ENCODE measurements at places on chromosomes 12 and 14.

DNA sequence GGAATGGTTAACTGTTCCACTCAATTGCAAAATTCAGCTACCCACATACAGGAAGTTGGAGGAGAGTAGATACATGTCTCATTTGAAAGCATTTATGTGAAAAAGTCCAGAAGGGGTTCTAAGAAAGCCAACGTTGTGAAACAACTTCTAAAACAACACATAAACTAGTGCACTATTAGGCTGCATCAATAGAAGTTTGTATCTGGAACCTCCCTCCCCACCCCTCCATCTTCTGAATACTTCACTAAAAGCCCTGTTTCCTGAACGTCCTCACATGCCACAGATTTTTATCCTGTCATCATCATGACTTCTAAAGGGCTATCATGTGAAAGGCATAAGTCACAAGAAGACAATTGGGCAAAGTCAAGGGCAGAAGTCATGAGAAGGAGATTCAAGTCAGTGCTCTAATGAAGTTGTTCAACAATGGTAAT, 5.5 kb downstream of the KRT79 start:
- DNase-seq, result no peak

DNA sequence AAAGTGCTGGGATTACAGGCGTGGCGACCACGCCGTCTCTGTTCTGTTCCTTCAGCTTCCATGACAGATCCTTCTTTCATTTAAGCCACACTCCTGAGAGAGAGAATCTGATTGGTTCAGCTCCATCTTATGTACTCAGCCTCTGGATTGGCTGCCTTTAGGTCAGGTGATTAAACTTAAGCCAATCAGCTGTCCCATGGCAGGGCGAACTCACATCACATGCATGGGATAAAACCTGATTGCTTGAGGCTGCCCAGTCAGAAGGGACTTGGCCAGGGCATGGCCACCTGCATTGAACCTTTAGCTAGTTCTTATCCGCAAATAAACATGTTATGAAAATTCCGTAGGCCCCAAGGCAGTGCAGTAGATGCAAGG, 274.2 kb downstream of the SUDS3 start:
- no peak for DNase-seq

GRCh38 chr12:84362552-84362897, 550.1 kb downstream of the SLC6A15 start:
- DNase-seq, result no peak

DNA sequence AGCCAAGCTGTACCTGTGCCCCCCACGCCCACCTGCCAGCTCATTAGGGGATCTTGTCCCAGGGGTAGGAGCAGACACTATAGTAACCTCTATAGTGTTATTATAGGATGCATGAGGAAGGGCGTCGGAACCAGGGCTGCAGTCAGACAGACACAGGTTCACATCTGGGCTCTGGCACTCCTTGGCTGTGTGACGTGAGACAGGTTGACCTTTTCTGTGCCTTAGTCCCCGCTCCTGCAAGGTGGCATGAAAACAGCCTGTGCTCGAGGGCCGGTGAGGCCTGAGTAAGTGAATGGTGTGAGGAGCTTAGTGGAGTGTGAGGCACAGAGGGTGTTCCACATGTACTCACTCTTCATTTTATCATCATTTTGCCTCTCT, 19.0 kb downstream of the ASB2 start:
- no peak for DNase-seq

- no peak for DNase-seq
These were observed 90.8 kb downstream of the LGMN start for GRCh38 chr14:92657457-92658142.

DNA sequence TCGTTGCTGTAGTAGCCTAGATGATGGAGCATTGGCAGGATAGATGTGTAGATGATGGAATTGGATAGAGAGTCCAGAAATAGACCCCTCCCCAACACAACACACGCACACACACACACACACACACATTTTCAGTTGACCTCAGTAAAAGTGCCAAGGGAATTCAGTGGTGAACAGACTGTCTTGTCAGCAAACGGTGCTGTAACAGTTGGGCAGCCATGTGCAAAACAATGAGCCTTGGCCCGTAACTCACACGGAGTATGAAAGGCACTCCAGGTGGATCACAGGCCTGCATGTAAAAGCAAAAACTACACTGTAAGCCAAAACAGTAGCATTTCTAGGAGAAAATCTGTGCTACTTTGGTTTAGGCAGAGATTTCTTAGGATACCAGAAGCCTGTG, 87.8 kb downstream of the DDX51 start:
- DNase-seq, result no peak

DNA sequence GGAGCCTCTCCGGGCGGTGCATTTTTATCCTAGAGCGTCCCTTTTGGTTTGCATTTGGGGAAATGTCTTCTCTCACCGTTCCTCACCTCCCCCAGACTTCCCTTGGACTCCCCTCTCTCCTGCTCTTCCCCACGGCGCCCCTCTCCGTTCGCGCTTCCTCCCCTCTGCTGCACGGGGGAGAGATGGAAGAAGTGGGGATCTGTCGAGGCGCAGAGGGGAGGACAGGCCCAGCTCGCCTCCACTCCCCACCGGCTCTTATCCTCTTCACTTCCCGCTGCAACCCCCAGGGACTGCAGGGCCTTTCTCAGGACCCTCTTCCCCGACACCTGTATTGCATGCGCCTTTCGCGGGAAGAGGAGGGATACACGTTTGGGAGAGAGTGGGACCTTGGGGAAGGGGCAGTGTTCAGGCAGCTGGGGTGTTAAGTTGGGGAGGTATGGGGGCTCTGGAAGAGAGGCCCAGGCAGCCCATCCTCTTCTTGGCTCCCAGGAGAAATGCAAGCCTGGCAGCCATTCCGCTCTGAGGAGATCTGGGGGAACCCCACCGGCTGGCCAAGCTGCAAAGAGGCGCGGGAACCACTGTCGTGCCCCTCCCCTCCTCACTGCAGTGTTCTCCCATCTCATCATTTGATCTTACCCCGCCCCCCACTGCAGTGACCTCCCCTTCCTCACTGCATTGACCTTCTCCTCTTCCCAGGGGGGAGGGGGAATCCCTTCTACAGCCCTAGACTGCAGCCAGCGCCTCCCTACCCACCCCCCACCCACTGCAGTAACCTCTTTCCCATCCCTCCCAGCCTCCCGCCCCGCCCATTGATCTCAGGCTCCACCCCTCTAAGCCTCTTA, 788 bp downstream of the ENO2 start:
- no peak for DNase-seq

DNA sequence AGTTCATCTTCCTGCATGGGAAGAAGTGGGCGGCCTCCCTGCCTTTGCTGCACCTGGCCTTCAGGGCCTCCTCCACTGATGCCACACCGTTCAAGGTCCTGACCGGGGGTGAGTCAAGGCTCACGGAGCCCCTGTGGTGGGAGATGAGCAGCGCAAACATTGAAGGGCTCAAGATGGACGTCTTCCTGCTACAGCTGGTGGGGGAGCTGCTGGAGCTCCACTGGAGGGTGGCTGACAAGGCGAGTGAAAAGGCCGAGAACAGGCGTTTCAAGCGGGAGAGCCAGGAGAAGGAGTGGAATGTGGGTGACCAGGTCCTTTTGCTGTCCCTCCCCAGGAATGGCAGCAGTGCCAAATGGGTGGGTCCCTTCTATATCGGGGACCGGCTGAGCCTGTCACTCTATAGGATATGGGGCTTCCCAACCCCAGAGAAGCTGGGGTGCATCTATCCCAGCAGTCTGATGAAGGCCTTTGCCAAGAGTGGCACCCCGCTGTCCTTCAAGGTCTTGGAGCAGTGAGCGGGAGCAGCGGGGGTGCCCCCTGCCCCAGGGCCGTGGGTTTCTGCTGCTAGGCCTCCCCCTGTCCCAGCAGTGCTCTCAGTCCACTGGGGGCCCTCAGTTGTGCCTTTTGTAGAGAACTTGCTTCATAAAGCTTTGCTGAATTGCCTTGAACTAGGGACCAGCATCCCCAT, 12.4 kb downstream of the CBLN3 start:
- DNase-seq, result no peak

DNA sequence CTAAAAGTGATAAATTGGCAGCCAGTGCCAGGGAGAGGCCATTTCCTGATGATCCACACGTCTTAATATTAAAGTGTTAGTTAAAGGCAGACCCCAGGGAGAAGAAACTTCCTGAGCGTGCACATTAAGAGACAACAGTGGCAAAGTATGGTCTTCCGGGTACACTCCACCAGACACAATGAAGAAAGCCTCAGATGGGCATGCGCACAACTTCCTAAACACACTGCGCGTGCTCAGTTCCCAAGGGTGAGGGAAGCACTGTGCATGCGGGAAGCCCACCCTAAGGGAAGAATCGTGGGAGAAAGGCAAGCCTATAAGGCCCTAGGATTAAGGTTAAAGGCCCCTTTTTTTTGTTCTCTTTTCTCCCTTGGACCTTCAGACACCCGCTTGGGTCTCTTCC, 140.7 kb upstream of the CDKN3 start:
- no peak for DNase-seq

- no peak for DNase-seq
These were observed 19.9 kb downstream of the CLEC6A start for GRCh38 chr12:8475508-8476203.

- no peak for DNase-seq
These were observed 62.0 kb downstream of the MDM2 start for GRCh38 chr12:68870011-68870410.

DNA sequence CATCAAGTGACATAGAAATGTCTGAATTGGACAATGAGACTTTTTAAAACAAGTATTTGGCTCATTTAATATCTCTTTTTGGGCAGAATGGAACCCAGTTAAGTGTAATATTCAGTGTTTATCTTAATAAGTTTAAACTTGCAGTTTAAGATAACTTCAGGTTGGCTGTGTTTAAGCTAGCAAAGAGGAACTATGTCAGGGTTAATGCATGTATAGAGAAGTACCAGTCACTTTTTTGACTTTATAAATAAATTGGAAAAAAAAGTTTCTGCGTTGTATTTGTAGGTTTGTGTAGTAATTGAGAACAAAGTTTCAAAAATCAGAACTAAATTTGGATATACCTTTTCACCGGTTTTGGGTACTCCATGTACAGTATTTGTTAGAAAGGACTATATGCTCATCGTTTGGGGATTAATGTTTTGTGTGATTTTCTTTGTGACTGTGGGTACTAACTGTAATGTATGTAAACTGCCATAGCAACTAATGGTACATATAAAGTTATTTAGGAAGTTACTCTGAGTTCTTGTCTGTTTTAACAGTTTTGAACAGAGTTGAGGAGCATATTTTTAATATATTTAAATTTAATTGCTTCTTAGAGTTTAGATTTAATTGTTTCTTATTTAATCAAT, 4.5 kb downstream of the HMGA2 start:
- DNase-seq, result no peak

- DNase-seq, result no peak
These were observed 108.0 kb downstream of the LIN7A start for GRCh38 chr12:80829767-80830166.

- no peak for DNase-seq
These were observed 25.3 kb downstream of the EID3 start for GRCh38 chr12:104328790-104329189.

DNA sequence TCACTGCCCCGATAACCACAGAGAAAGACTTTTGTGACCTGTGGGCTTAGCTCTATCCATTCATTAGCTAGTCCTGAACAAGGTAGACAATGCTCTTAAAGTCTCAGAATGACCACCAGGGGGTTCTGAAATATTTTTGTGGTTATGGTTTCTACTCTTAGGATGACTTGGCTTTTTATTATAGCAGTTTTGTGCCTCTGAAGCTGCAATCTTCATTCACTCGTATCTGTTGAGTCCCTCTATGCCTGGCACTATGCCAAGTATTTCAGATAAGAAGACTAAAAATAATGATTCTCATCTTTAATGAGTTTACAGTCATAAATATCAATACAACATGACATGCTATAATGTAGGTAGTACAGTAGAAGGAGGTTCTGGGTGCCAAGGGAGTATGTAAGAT, 130.8 kb upstream of the TRHDE start:
- no peak for DNase-seq

DNA sequence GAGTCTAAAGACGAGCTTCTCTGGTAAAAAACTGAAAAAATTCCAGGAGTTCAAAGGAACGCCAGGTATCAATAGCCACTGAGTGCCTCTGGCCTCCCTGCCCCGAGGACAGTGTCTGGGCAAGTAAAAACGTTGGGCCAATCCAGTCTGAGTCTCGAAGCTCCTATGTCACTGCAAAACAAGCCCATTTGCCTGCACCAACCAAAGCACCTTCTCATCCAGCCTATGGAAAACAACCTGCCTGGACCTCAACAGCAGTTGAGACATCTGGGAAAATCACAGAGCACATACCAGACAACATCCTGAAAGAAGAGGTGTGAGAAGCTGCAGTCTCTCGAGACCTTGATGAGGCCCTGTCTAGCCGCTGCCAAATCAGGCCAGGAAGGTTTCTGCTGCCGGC, 56.6 kb downstream of the RNF34 start:
- no peak for DNase-seq

DNA sequence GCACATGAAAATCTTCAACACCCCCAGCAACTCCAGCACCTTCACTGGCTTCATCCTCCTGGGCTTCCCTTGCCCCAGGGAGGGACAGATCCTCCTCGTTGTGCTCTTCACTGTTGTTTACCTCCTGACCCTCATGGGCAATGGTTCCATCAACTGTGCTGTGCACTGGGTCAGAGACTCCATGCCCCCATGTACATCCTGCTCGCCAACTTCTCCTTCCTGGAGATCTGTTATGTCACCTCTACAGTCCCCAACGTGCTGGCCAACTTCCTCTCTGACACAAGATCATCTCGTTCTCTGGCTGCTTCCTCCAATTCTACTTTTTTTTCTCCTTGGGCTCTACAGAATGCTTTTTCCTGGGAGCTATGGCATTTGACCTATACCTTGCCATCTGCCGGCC, 11.5 kb upstream of the OR11G2 start:
- no peak for DNase-seq

Data from stimulated activated CD8-positive, alpha-beta memory T cell treated with anti-CD3 and anti-CD28 coated beads, Interleukin-15, amount 100 ng/mL, for 1 hour (primary cell).